H1 (cell line): ENCODE measurements at places on chromosomes 6 and 20.

DNA sequence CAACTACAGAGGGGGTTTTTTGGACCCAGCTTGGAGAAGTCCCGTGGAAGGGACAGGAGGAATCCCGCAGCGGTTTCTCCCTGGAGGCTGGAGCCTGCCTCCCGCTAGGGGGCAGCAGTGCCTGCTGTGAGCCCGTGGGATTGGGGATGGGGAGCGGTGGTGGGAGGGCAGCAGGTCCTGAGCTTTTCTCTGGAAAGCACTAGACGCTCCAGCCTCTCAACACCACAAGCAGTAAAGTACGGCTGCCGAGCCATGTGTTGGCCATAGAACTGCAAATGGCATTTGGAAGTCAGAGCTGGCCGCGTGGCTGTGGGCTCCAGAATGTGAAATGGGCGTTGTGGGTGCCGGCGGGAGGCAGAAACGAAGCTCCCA, 47.8 kb downstream of the GMPR start:
- peak; percentile 43 for DNase-seq

GRCh38 chr20:61797200-61797599, 268.5 kb downstream of the TAF4 start:
- no peak for DNase-seq

- no peak for DNase-seq
Measured at GRCh38 chr6:37623666-37624065, 74.0 kb downstream of the MDGA1 start.

DNA sequence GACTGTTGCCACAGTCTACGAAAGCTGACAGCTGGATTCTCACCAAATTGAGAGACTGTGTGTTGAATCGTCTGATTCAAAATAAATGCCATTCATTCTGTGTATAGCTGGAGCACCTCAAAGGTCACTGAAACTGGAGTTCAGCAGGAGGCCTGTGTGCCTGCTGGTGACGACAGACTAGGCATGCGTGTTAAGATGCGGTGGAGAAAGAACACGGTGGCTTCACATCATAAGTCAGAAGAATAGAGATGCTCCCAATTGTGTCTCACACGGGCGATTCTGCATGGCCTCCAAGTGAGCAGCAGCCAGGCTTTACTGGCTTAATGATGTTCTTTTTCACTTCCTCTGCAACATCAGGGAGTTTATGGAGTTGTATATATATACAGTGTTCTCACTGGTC, 32.3 kb downstream of the SNHG17 start:
- DNase-seq, result no peak

DNA sequence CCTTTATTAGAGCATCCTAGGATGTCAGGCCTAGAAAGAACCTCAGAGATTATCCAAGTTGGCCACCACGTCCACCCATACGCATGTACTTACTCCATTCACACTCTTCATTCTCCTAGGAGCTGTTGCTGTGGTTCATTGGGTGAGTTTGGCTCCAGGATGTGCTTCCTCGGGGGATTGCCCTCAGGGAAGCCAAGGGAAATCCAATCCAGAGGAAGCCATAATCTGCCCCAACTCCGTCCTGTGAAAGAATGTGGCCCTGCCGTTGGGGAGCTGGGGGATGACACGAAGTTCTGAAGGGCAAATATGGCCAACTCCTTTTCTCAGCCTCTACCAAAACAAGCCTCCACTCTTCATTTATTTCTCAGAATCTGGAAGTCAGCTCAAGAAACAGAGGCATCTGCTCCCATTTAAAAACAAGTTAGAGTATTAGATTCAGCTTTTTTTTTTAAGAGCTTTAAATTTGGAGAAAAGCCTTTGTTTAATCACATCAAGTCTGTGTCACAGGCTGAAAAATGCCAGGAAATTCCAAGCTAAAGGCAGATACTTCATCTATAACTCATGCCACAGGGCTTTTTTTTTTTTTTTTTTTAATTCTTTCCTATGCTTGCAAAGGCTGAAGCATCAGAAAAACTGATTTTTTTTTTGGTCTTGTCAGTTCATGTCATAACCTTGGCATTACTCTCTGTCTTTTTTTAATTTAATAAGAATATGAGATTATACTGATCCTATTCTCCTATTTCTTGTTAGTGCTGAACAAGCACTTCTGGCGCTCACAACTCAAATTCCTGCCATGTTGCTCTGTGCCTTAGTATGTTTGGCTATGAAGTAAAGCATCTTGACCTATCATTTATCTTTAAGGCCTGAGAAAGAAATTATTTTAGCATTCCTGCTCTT, 480.9 kb upstream of the MARCKS start:
- DNase-seq, result no peak

DNA sequence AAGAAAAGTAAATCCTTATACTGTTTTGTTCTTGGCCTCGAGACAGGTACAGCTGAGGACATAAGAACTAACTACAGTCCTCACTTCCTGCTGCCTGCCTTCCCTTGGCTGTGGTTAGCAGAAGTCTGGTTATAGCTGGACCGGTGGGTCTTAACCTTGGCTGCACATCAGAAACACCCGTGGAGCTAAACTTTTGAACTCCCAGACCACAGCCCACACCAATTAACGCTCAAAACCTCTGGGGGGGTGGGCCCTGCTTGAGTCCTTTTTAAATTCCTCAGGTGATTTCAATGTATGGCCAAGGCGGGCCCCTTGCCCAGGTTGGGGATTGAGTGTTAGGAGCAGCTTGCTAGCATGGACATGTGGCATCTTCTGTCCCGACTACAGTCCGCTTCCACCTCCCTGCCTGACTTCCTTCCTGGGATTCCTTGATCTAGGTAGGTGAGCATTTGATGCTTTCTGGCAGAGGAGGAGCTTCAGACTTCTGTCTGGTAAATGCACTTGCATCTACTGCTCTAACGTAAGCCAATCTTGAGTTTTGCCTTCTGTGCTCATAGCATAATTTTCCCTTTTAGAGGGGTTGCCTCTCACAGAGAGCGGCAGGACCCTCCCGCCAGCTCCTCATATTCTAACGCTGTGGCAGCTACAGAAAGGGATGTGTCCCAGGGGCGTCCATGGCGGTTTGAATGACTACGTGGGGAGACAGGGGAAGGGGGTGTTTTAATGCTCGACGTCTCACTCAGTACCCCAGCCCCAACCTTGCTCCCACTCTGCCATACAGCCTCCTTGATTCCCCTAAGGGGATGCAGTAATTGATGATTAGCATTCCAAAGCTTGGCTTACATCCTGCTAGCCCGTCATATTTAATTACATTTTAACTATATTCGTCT, 390.1 kb downstream of the ZFAND3 start:
- DNase-seq, result no peak

DNA sequence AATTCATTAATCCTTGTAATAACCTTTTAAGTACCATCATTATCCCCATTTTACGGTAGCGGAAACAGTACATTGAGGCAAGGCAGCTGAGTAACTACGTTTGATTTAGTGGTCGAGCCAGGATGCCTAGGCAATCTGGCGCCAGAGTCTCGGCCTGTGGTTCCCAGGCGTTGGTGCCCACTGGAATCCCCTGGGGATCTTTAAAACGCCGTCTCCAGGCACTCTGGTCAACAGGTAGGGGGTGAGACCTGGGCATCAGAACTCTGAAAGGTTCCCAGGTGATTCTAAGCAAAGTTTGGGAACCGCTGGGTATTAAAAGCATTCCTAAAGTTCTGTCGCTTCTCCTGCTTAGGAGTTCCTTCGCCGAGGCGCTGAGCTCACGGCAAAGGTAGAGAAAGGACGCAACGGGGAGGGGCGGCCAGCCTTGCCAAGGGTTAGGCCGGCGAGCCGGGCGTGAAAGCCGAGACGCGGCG, 939 bp downstream of the DTNBP1 start:
- DNase-seq, result no peak

DNA sequence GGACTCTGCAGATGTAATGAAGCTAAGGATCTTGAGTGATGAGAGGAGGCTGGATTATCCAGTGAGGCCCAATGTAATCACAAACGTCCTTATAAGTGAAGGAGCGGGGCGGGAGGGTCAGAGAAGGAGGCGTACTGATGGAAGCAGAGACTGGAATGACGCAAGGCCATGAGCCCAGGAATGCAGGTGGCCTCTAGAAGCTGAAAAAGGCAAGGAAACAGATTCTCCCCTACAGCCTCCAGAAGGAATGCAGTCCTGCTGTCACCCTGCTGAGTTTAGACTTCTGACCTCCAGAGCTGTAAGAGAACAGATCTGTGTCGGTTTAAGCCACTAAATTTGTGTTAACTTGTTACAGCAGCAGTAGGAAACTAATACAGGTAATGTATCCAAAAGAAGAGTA, 227.9 kb downstream of the PTPRT start:
- DNase-seq, result no peak

DNA sequence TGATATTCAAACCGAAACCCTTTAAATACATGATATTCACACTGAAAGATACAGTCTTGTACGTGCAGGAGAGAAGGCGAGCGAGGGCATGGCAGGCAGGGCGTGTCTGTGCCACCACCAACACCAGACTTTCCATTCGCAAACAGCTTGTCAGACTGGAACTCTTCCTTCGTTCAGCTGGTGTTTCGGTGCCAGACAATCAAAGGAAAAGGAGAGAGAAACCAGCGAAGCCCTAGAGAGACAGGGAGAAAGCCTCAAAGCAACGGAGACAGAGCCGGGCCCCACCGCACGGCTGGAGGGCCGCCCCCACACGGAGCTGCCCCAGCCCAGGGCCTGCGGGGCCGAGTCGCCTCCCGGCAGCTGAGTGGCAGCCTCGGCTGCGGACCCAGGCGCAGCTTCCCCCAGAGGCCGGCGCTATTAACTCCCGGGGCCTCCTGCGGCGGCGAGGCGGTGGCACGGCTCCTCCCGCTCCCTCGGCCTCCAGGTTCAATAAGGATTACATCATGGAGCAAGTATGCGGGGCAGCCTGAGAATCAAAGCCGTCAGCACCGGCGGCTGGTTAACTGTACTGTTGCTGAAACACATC, 32.1 kb upstream of the NR2E1 start:
- peak; percentile 79 for DNase-seq

DNA sequence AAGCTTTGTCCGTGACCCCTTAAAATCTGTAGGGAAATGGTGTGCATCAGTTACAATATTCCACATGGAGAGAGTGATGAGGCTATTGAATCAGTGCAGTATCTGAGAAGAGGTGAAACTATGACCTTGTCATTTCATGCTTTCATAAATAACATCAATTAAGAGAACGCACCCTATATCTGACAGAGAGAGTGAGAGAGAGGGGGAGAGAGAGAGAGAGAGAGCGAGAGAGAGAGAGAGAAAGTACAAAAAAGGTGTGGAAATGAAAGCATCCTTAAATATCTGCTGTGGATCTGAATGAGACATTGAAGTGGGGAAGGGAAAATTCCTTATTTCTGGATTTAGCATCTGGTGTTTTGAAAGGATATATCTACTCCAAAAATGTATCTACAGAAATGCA, 12.4 kb downstream of the GSTA4 start:
- no peak for DNase-seq

GRCh38 chr6:1468126-1468525, 78.8 kb downstream of the FOXF2 start:
- DNase-seq, result peak; percentile 13

DNA sequence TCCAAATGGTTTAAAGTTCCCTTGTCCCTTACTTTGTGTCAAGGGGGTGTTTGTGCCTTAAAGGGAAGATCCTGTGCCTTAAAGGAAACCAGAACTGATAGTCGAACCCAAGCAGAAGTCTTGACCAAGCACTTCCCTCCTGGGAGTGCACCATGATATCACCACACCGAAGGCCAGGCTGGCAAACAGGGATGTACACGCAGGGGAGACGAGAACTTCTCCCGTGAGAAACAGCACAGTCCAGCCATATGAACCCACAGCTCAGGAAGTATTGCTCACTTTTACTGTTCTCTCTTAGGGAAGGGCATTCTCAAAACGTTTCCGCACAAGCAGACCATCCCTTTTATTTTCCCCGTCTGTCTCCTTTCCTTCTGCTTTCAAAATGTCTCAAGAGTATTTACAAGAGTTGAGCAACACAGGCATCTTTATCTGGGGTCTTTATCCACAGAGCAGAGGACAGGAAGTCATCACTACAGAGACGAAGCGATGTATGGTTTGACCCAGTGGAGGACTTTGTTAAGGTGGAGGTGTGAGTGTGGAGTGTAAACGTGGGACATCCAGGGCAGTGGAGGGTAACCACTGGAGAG, 12.8 kb upstream of the SERPINB1 start:
- DNase-seq, result no peak

GRCh38 chr20:8983478-8984345, 85.2 kb upstream of the PLCB4 start:
- no peak for DNase-seq

DNA sequence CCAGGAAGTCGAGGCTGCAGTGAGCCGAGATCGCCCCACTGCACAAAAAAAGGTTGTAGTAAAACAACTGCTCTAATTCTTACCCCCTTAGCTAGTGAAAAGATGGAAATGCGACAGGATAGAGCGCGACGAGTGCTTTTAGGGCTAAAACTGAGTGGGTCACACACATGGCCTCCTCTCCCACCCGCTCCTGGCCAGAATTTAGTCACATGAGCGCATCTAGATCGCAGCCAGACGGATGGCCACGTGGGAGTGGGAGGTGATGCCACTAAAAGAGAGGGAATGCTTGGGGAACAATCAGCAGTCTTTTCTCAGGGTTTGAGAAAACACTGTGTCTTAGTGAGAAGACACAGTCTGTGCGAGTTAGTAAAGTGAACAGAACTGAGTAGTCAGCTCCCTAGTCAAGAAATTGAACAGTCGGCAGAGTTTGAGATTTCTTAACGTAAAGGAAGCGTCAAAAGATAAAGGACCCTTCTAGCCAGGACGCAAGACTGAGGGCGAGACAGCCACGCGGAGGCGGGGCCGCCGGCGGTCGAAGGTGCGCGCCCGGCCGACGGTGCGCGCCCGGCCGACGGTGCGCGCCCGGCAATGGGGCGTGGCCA, 664 bp upstream of the ACTR5 start:
- DNase-seq, result no peak

- DNase-seq, result no peak
Measured at GRCh38 chr20:63892402-63892801, 2.5 kb upstream of the DNAJC5 start.

DNA sequence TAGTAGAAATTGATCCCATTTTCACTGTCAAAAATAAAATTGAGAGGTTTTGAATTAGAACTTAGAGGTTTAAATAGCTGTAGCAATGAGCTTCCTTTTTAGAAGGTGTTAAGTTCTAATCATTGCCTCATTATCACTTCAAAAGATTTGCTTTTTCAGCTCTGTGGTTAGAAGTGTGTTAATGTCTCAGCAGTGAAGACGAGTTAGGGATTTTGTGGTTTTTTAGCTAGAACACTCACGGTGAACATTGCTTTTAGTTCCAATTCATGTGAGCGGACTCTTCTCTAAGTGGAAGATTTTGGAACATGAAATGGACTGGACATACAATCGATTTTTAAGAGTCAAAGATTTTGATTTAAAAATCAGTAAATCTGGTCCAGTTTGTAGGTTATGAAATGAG, 12.7 kb upstream of the IFNGR1 start:
- DNase-seq, result no peak

DNA sequence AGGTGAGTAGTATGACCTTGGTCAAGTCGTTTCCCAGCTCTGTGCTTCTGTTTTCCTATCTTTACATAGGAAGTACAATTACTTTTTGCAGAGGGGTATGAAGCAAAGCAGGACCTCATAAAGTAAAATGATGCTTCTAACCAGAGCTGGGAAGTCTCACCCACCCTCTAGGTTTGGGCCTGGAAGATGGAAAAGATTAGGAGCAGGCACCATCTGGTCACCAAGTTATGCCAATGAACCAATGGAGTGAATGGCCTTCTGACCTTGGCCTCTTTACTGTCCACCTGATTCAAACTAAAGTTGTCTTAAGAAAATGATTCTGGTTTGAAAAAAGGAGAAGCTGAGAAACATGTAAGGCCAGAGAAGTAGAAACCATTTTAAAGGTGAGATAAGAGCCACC, 68.9 kb upstream of the CTNNBL1 start:
- DNase-seq, result no peak

GRCh38 chr6:126388104-126388598, 48.2 kb downstream of the CENPW start:
- no peak for DNase-seq

- DNase-seq, result no peak
Measured at GRCh38 chr6:112951829-112952228, 604.7 kb downstream of the RFPL4B start.
